ENCODE measurements at places on chromosomes 16 and 17.

DNA sequence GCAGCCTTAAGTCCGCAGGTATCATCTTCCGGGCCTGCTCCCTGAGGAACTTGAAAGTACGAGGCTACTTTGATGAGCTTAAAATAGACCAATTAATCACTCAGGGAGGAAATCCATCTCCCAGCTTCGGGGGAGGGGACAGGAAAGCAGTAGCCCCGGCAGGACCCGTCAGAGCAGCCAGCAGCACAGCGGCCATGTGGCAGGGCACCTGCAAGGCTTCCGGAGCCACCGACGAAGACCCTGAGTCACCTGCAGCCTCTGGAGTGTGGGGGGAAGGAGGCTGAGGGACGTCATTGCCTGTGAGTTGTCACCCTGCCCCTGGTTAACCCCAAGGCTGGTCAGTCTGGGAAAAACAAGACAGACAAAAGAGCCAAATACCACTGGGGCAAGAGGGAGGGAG lies 4.4 kb upstream of the CYB561 start:
- no peak for DNase-seq

DNA sequence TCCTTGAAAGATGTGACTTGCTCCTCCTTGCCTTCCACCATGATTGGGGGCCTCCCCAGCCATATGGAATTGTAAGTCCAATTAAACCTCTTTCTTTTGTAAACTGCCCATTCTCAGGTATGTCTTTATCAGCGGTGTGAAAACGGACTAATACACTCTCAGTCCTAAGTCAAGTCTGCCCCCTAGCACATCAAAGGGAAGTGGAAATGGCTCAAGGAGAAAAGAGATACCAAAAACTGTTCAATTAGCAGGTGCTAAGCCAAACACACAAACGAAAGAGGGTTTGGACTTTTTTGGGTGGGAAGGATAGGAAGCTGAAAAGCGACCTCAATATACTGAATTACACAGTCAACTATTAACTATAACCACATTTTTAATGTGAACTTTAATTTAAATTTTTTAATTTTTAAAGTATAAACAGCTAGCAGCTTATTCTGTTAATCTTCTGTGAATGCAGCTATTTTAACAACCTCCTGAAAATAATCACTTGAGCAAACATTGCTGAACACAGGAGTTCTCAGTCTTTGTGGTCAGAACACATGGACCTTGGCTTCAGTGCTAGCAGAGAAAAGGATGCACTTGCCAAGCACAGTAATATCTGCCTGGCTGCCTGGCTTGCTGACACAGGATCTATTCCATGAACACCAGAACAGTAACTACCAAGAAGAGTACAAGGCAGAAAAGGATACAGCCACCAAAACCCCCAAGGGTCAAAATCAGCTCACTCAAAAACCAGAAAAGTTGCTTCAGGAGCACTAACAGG lies 10.9 kb downstream of the ZNF18 start:
- no peak for DNase-seq

GRCh38 chr17:79995696-79996095 lies 40.0 kb downstream of the TBC1D16 start:
- DNase-seq = no peak

GRCh38 chr17:44095647-44096496 lies 25.3 kb downstream of the G6PC3 start:
- no peak for DNase-seq

DNA sequence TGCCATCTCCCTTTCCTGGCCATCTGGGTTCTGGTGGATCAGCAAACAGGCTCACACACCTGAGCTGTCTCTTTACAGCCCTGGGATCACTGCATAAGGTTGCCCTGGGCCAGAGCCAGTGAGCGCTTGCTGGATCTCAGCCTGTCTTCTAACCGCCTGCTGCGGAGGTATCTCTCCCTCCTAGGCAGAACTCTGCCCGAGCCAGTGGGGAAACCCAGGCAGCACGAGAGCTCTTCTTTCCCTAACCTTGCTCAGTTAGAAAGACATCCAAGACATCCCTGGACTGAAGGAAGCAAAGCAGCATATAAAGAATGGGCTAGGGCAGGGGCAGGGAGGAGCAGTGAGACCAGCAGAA lies 6.4 kb downstream of the HAS3 start:
- no peak for DNase-seq

- no peak for DNase-seq
These were observed 333.7 kb downstream of the SEC14L1 start for GRCh38 chr17:77474292-77474988.

DNA sequence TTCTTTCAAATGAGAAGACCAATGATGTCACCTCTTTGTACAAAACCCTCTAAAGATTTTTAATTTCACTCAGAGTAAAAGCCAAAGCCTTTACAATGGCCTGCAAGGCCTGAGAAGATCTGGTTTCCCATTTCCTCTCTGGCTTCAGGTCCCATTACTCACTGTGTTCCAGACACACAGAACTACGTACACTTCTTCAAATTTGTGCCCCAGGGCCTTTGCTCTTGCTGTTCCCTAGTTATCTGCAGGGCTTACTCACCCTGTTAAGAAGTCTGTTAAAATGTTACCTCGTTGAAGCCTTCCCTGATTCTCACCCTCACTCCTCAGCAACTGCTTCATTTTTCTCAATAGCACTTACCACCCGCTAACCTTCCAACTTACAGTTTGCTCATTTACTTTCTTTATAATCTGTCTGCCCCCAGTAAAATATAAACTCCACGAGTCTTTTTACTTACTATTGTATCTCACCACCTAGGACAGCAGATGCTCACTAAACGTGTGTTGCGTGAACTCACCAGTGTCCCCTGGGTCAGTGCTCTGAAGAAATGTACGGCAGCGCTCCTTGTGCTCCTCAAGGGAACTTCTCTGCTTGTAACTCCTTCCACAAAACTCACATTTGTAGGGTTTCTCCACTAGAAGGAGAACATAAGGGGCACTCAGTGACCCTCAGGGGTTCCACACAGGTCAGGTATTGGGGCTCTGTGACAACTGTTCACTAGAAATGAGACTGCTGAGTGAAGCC lies 50.2 kb downstream of the GRB7 start:
- DNase-seq = no peak

GRCh38 chr17:75277664-75278071 lies 6.6 kb upstream of the MIF4GD start:
- no peak for DNase-seq

GRCh38 chr16:7513429-7513828 lies 180.8 kb downstream of the RBFOX1 start:
- DNase-seq = no peak

GRCh38 chr17:2959371-2960130 lies 103.9 kb downstream of the OR1D5 start:
- no peak for DNase-seq

DNA sequence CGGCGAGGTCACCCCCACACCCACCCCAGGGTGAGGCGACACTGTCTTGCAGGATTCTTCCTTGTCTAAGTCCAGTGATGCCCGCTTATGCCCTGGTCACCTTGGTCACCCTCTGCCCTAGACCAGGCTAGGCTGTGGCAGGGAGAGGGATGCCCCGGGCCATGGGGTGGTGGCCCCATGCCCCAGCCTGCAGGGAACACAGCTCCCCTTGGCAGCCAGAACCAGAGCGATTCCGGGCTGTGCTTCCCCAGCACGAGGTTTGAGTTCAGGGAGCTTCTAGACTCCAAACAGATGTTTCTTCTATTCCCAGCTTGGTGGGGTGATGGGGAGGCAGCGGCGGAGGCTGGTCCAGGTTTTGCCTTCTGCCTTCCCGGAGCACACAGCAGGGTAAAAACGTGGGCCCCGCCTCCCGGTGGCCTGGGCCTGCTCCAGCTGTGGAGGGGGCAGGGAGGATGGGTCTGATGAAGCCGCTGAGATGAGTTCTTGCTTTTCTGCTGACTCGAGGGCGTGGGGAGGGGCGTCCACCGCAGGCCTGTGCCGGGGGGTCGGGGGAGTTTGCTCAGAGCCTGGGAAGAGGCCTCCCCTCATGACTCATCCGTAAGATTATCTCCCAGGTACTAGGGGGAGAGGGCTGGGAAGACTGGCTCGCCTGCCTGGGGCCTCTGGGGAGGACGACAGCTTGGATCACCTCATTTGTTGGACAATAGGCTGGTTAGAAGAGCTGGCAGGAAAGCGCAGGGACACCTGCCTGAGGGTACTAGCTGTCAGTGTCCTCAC lies 15.4 kb downstream of the SMTNL2 start:
- no peak for DNase-seq

GRCh38 chr16:10751291-10751697 lies 7.7 kb downstream of the NUBP1 start:
- no peak for DNase-seq

DNA sequence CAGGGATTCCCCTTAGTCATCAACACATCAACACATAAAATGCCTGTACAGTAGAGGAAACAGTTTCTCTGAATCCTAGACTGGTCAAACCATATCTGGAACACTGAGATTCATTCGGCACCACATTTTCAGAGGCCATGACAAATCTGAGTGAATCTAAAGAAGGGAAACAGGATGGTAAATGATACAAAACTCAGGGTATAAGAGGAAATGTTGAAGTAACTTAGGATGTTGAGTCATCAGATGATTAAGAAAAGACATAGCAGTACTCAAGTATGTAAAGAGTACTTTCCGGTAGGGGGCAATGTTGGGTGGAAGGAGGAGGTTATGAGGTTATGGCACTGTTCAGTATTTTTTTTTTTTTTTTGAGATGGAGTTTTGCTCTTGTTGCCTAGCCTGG lies 358.5 kb upstream of the PMFBP1 start:
- DNase-seq = no peak

GRCh38 chr17:489758-490329 lies 137.2 kb upstream of the RPH3AL start:
- peak; percentile 33 for DNase-seq

- DNase-seq = no peak
These were observed 29.1 kb downstream of the RAI1 start for GRCh38 chr17:17710355-17710727.

DNA sequence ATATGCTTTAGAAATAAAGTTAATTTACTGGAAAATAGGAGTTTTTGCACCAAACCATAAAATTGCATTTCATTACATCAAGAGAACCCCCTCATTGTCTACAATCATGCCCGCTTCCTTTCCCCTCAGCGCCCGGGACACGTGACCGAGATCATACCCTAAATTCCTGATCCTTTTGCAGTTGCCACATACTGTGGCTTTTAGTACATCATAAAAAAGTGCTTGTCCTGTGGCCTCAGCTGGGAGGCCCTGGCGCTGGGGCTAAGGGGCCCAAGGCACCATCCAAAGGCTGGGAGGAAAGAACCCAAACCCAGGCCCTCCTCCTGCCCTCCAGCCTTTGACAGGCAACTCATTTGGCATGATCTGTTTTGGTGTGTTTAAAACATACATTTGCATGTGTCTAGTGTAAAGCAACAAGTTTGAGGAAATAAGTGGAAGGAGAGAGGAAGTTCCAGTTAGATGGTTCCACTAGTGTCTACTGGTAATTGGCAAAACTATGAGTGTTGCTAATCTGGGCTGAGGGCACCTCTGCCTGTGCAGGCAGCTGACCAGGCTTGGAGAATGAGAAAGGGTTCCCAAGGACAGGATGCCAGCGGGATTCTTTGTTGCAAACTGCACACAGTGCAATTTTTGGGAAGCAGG lies 6.0 kb downstream of the CDK5R1 start:
- DNase-seq = no peak

DNA sequence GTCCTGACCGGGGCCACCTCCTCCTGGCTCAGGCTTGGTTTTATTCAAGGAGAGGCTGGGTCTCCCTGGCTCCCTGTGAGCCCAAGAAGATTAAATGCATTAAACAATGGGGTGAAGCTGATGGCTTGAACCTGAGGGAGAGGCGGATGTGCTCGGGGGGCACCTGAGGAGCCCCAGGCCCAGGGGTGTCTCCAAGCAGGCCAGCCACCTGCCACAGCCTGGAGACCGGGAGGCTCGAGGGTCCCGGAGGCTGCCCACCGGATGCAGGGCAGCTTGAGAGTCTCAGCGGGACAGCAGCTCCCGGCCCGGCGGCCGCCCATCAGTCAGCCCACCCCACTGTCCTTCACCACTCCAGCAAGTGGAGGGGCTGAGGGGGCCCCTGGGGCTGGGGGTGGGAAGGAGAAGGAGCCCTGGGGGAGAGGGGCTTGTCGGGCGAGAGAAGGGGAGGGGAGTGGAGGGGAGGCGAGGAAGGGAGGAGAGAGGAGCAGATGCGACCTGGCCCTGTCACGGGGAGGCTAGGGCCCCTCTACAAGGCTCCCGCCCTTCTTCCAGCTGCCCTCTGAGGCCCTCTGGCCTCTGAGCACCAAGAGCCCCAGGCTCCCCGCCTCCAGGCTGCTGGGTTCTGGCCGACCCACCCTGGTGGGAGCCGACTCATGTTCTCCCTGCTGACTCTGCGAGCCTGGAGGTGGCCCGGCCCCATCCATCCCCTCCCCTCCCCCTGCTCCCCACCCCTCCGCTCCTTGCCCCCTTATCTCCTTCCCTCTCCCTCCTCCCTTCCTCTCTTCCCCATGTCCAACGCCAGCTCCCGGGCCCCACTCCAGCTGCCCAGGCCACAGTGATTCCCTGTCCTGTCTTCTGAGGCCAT lies 13.2 kb downstream of the CD7 start:
- no peak for DNase-seq

GRCh38 chr16:64211331-64211730 lies 910.5 kb downstream of the CDH11 start:
- no peak for DNase-seq

DNA sequence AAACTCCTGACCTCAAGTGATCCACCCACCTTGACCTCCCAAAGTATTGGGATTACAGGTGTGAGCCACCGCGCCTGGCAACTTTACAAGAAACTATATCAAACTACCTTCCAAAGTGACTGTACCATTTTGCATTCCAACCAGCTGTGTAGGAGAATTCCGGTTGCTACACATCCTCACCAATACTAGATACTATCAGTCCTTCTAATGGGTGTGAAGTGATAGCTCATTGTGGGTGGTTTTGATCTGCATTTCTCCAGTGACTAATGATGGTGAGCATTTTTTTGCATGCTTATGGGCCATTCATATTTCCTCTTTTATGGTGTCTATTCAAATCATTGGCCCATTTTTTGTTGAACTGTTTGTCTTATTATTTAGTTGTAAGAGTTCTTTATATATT lies 37.7 kb downstream of the SCNN1B start:
- no peak for DNase-seq

- no peak for DNase-seq
These were observed 37.6 kb downstream of the PGS1 start for GRCh38 chr17:78415821-78416711.

- DNase-seq = no peak
These were observed 65.0 kb downstream of the CRISPLD2 start for GRCh38 chr16:84884596-84885341.

DNA sequence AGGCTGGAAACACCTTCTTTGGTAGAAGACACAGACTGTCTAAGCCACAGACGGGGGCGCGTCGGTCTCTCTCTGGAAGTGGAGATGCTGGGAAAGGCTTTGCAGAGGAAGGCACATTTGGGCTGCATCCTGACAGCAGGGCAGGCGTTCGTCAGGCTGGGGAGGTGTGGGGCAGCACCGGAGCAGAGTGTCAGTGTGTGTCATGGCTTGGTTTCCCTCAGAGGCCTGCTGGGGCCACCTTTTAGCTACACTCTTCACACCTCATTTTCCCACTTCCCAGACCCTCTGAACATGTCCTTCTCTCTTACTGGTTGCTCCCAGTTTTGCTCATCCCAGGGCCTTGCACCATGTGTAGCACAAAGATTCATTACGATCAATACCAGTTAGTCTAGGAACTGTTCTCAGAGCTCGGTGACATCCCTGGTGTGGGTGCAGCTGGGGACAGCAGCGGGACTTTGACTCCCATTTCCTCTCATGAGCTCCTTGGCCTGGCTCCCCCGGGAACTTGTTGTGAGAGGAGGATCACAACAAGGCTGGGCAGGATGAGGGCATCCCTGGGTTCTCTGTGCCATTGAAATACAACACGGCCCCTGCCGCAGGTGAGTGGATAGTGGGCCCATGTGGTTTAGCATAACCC lies 33.1 kb downstream of the SMARCE1 start:
- no peak for DNase-seq

- no peak for DNase-seq
These were observed 1.3 kb upstream of the CES3 start for GRCh38 chr16:66959704-66960161.
